GM20000 (cell line): ENCODE measurements at places on chromosomes 4 and X.

GRCh38 chrX:55026143-55026542 lies 4.6 kb downstream of the ALAS2 start:
- no peak for DNase-seq

GRCh38 chr4:56272003-56272402 lies 115.3 kb downstream of the AASDH start:
- no peak for DNase-seq

DNA sequence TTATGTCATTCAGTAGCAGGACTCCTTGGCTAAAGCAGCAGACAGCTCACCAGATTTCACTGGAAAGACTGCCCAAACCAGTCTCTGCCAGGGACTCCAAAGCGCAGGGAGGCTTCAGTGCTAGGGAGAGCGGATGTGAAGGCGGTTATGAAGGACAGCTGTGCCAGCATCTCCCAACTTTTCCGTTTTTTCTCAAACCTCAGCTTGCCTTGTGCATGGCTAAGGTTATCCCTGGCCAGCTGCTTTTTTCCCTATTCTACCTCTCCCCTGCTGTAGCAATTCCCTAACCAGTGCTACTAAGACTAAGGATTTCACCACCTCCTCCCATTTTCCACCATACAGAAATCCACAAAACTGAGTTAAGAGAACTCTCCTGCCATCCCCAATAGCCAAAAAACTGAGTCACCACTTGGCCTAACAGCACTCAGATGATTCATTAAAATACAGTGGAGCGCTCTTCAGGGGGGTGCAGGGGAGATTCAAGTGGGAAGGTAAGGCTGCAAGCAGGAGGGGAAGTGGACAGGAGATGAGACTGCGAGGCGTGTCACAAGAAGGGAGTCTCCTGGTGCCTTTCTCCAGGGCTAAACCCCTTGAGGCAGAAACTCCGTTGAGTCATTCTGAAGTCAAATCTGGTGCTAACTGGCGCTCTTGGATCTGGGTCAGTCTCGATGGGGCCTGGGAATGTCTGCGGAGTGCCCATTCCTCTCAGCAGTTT lies 90.7 kb downstream of the PALLD start:
- DNase-seq: no peak

- no peak for DNase-seq
Observed at GRCh38 chr4:61723492-61723891, 523.4 kb downstream of the ADGRL3 start.

DNA sequence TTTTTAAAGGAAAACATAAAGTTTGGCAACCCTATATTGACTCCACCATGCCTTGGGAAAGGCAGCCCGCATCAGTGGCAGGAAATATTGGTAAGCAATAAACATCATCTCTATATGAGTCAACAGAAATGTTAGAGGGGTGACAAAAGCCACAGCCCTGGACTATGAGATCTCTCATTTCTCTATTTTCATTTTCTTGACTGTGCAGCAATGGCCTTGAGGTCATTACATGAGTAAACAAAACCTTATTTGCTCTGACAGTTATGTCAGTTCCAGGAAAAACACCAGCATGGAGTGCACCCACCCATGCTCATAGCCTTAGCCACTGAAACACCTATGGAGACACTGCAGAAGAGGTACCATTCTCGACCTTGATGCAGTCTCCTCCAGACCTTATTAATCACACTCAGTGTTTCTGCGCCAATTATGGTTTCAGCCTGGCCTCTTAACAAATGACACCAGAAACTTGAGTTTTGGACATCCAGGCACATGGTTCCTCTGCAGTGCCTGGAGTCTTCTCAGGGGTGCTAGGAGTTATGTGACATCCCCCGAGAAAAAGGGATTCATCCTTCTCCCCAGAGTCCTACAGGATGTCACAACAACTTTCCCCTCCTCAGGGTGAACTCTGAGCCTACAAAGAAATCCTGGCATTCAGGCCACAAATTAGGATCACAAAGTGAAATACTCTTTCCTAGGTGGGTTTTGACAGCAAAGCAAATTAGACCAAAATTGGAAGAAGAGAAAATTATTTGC lies 16.0 kb upstream of the HPGD start:
- peak; percentile 43 for DNase-seq

DNA sequence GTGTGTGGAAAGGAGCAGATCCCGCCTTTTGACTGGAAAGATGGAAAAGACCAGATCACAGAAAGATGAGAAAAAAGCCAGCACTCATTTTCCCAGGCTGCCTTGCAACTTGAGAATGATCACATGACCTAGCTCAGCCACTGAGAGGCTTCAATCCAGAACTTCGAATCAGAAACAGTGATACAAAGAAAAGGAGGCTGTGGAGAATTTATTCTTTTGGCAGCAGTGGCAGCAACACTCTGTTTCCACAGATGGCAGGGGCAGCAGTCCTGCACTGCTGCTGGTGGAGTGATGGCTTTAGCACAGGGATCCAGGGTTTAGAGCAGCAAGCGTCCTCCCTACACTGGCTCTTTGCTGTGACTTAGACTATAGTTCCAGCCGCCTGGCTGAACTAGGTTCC lies 77.8 kb upstream of the SH3RF1 start:
- DNase-seq: no peak
